ENCODE measurements at places on chromosomes 7 and 10. TPM values are rescaled to one million over a fixed set of nuclear protein-coding genes. Genes with fewer than 3 reads are reported as not detected.

OGDHL gene
- 0.07 TPM for polyA plus RNA-seq

HYAL4 gene
- not detected for polyA plus RNA-seq

HABP2 gene
- not detected for polyA plus RNA-seq

FOXP2 gene
- not detected for polyA plus RNA-seq

GPR15LG gene
- polyA plus RNA-seq = not detected

BTBD16 gene
- not detected for polyA plus RNA-seq

NUTM2D gene
- polyA plus RNA-seq = 2.4 TPM

STEAP1B gene
- polyA plus RNA-seq = 26.8 TPM

HTR7 gene
- 0.16 TPM for polyA plus RNA-seq

CDHR1 gene
- polyA plus RNA-seq = 0.31 TPM

SCIN gene
- polyA plus RNA-seq = 0.97 TPM

Data from B cell (primary cell).